ENCODE measurements at places on chromosomes 7 and 10.

- no peak for DNase-seq
These were observed 14.3 kb downstream of the PRTFDC1 start for GRCh38 chr10:24938076-24938475.

GRCh38 chr7:152673897-152674296 is 2.0 kb downstream of the XRCC2 start:
- DNase-seq: no peak

- DNase-seq: no peak
These were observed 216.5 kb downstream of the VTI1A start for GRCh38 chr10:112663234-112664125.

DNA sequence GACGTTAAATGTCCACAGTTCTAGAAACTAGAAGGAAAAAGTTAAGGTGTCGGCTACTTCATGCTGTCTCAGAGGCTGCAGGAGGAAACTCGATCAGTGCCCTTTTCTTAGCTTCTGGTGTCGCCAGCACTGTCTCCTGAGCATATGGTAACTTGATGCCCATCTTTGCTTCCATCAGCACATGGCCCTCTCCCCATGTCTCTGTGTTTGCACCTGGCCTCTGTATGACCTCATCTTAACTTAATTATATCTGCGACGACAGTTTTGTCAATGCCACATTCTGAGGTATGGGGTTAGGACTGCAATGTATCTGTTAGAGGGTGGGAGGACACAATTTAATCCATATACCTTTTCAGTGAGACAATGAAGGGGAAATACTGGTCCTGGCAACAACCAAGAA is 449.9 kb downstream of the POM121L12 start:
- no peak for DNase-seq

DNA sequence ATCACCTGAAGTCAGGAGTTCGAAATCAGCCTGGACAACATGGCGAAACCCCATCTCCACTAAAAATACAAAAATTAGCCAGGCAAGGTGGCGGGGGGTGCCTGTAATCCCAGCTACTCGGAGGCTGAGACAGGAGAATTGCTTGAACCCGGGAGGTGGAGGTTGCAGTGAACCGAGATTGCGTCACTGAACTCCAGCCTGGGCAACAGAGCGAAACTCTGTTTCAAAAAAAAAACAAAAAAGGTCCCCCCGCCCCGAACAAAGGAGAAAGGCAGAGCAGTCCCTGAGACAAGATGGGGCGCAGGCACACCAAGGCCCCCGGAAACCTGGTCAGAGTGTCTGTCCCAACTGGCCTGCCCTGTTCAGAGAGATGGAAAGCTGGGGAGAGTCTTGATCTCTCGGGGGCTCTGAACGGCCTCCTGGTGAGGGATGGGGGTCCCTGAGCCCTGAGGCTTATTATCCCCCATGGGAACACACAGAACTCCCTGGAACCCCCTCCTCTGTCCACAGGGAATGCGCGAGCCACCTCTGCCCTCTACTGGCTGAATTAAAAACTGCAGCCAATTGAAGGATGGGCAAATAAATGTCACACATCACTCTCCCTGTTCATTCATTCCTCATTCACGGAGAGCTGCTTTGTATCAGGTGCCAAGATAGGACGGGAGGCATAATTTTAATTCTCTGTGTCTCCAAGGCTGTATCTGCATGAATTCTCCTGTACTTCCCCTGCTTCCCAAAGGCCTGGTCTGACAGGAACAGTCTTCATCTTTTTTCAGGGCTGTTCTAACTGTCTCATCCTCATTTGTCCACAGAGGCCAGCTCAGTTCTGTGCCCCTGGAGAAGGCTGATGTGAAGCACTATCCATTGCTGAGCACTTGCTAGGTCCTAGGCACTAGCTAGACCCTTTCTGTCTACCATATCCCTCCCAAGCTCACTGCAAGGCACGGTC is 28.9 kb downstream of the MAT1A start:
- no peak for DNase-seq

All from liver (tissue), 10 donors.